Activated CD4-positive, alpha-beta T cell treated with anti-CD3 and anti-CD28 coated beads, Interleukin-2, amount 50 U/mL, for 1 hour (primary cell): ENCODE measurements at places on chromosomes 1 and 21.
A peak's percentile ranks its signal among the peaks of the same experiment; 100 is the strongest.

DNA sequence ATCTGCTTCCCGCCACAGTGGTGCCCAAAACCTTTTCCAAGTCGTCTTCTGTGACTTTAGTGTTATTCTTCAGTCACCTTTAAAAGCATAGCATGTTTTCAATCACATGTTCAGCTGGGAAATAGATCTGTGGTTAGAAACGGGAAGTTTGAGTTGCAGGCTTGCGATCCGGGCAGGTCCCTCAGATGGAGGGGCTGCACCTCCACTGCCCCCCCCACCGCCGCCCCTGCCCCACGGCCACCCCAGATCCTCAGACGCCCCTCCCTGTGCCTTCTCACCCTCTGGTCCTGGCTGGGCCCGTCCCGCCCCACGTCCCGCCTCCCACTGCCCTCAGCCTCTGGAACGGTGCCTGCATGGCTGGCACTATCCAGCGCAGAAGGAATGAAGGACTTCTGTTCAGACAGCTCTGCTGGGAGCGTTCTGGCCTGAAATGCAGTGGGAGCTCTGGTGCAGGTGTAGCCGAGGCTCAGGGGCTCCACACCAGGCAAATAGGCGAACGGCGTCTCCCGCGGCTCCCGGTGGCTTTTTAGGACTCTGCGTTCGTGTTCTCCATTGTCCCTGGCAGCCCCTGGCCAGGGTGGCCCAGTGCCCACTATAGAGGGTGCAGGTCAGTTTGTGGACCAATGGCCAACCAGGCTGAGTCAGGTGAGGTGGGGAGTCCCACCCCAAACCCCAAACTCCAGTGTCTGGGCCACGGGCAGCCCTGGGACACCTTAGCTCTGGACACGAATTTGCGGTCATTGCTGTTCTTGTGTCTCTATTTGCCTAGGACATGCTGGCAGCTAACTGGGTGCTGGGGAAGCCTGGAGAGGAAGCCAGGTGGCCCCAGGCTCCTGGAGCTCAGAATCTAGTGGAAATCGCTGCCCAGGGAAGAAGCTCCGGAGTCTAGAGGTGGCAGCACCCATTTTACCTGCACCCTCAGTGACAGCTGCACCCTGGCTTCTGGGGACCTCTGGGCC lies 67.1 kb downstream of the FAAP20 start:
- DNase-seq, result no peak

DNA sequence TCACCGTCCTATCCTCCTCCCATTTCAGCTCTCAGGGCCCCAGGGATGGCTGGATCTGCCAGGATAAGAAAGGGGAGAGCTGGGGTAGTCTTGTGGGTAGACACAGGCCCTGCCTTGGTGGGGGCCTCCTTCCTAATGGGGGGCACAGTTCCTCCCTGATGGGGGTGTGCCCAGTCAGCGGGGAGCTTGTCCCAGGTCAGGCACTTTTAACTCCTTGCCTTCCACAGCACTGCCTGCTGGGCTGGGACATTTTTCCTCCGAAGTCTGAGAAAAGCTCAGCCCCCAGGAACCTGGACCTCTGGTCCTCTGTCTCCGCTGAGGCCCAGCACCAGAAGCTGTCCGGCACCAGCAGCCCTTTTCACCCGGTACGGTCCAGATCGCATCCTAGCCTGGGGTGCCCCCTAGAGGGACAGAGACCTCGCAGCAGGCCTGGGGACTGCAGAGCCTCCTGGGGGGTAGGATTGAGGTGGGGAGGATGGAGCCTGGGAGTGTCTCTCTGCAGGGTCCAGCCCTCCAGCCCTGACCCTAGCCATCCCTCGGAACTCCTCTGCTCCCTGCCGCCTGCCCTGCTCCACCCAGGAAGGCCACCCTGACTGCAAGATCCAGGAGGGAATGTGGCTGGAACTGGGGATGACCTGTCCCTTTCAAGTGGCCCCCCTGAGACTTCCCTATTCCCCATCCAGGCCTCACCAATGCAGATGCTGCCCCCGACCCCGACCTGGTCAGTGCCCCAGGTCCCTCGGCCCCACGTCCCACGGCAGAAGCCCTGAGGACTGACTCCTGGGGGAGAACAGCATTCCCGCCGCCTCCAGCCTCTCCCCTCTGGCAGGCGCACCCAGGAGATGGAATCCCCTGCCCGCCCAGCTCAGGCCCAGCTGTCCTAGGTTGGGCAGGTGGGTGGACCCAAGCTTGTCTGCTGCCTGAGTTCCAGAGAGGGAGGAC lies 12.0 kb downstream of the MIIP start:
- peak; percentile 16 for DNase-seq

GRCh38 chr1:3864884-3865283 lies 7.6 kb downstream of the DFFB start:
- no peak for DNase-seq

DNA sequence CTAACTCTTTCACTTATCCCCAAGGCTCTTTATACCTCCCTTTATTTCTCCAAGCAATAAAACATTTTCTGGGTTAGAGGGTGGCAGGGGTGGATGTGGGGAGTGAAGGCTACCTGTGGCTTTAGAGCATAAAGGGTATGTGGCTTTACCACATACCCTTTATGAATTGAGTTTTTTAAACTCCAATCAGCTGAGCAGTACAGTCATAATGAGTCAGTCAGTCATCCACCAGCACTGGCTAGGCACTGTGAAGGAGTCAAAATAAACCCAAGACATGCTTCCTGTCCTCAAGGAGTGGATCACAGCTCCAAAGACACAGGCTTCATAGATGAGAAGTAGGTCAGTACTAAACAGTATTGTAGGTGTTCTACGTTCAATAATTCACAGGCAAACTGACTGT lies 2.6 kb upstream of the TDRD10 start:
- no peak for DNase-seq

DNA sequence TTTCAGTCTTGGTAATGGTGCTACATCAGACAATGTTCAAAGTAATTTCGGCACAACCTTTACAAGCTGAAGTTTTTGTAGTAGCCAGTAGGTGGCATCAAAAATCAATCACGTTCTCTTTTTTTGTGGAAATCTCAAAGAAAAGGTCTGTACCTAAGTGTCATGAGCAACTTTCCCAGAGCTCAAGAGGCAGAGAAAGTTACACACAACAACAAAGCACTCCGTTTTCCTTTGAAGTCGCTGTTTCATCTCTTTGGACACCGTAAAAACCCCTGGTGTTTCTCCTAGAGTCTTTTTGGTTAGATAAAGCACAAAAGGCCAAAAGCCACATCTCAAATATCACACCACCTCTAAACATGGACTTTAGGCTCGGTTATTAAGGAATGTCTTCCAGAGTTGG lies 131.6 kb downstream of the LHX8 start:
- no peak for DNase-seq

DNA sequence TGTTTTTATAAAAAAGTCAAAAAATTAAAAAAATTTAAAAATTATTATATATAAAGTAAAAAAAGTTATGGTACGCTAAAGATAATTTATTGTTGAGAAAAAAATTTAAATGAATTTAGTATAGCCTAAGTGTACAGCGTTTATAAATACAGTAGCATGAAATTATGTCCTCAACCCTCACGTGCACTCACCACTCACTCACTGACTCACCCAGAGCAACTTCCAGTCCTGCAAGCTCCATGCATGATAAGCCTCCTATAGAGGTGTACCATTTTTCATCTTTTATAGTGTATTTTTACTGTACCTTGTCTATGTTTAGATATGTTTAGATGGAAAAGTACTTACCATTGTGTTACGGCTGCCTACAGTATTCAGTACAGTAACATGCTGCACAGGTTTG lies 5.1 kb downstream of the DISC1 start:
- DNase-seq, result no peak

DNA sequence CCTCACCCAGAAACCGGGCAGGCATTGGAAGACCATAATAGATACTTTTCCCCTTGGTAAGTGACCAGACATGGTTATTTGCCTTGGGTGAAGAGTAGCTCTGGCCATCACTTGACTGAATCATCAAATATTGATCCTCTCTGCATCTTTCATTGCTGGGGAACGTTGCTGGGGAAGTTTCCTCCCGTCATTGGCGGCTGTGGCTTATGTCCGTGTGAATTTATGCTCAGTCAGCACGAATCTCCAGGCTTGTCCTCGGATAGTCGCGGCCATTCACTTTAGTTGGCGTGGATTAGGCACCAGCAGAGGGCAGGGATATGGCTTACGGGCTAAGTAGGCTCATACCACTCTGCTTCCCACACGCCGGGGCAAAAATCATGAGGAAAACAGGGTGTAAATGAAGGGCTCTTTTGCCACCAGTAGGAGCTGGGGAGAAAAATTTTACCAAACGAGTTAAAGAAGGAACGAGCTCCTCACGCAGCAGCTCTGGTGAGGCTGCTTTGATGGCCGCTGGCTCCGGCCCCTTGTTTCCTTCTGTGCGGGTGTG lies 473.4 kb downstream of the CAMTA1 start:
- DNase-seq, result no peak

DNA sequence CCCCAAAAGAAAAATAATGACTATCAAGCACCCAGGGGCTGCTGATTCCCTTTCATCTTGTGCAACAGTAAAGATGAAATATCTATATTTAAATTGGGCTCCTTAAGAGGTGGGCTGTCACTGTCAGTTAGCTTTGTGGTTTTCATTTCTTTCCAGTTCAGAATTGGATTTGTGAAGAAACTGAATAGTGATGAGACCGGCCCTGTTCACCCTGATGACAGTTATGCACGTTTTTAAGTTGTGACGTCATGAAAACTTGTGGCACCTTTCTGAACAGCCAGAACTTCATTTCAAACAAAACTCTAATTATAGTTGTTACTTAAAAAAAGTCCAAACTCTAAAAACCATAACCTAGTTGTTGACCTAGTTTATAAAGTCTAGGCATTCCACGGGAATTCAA lies 125.9 kb downstream of the RUNX1 start:
- no peak for DNase-seq
